ENCODE measurements at places on chromosomes 2 and 18. TPM values are rescaled to one million over a fixed set of nuclear protein-coding genes. Genes with fewer than 3 reads are reported as not detected.

RPIA gene
- total RNA-seq: 5.8 TPM

SOWAHC gene
- total RNA-seq: 29.5 TPM

FBLN7 gene
- 3.1 TPM for total RNA-seq

PCGF1 gene
- total RNA-seq: 18.2 TPM

TMEM17 gene
- total RNA-seq: 3.4 TPM

CD8B2 gene
- 0.13 TPM for total RNA-seq

FTCDNL1 gene
- 0.76 TPM for total RNA-seq

PLEK gene
- 0.32 TPM for total RNA-seq

SKOR2 gene
- not detected for total RNA-seq

ESPNL gene
- total RNA-seq: 1.3 TPM

MDH1B gene
- 2.3 TPM for total RNA-seq

MARCHF4 gene
- total RNA-seq: 0.52 TPM

MC5R gene
- not detected for total RNA-seq

ALPG gene
- not detected for total RNA-seq

CHMP3 gene
- 100.0 TPM for total RNA-seq

RSAD2 gene
- 1.0 TPM for total RNA-seq

STARD6 gene
- total RNA-seq: 1.2 TPM

FRZB gene
- 1.4 TPM for total RNA-seq

ST3GAL5 gene
- total RNA-seq: 9.4 TPM

RHBDD1 gene
- total RNA-seq: 49.6 TPM

ANKRD44 gene
- 16.9 TPM for total RNA-seq

TANC1 gene
- 31.6 TPM for total RNA-seq

NETO1 gene
- total RNA-seq: not detected

VPS4B gene
- 52.5 TPM for total RNA-seq

ASIC4 gene
- under 0.01 TPM for total RNA-seq
